ENCODE measurements at places on chromosomes 12 and 14.

DNA sequence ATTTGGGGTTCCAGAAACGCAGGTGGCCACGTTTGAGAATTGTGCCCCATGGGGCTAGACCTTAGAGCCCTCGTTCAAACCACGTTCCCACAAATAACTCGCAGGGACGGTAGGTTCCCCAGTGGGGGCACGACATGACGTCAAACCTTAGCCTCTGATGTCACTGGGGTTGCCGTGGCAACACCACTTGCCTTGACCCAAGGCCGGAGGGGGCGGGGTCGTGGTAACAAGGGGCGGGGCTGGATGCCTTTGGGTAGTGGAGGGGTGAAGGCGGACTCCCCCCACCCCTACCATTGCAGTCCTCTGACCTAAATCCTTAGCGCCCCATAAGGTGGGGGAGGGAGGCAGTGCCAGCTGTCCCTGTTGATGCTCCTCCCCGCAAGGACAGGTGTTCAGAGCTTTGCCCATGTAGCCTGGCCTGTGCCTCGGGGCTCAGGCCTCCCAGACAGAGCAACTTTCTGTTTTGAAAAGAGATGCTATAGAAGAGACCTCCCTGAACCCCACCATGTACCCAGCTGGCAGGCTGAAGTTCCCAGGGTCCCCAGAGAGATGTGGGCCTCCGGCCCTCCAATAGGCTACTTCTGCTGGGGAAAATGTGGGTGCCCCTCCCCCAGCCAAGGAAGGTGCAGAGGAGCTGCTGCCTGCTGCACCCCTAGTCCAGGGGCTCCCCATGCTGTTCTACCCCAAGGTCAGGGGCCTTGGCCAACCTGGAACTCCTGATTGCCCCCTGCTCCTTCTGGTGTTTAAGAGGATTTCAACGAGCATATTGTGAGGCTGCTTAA lies 1.9 kb downstream of the FAM222A start:
- DNase-seq = no peak

DNA sequence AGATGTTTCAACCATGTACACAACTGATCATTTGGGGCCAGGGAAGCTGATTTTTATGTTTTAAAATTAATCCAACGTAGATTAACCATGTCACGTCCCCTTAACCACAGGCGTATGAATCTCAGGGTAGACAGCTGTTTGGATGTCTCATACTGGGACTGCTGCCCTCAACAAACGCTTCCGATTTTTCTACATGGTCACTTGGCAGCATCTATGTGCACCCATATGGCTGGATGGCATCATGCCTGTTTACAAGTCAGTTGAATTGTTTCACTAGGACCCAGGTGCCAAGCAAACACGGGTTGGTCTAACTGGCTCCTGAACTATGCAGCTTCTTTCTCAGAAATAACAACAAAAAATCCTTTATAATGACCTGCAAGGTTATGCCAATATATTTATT lies 393.8 kb downstream of the NPAS3 start:
- no peak for DNase-seq

DNA sequence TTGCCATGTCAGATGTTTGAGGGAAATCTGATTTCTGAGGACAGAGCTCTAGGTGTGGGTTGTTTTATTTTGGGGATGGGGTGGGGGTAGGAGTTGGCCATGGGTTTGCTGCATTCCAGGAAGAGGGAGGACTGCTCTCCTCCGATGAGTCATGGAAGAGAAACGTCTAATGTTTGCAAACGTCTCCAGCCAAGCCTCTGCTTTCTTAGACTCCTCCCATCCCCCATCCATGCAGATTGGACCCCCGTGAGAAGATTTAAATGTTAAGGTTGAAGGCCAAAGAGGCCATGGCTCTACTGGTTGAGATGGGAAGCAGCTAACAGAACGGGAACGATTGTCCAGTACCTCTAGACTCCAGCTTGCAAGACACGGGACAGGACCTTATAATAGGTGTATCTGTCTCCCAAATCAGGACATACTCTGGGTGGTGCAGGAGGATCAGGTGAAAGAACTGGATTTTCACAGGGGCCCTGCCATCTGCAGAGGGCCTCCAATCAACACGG lies 11.4 kb upstream of the ATP2A2 start:
- DNase-seq = no peak

GRCh38 chr12:96493106-96493505 lies 3.7 kb downstream of the CFAP54 start:
- no peak for DNase-seq

- no peak for DNase-seq
These were observed 656 bp downstream of the RAB21 start for GRCh38 chr12:71755146-71755892.
